ENCODE measurements at places on chromosomes 12 and 14.

DNA sequence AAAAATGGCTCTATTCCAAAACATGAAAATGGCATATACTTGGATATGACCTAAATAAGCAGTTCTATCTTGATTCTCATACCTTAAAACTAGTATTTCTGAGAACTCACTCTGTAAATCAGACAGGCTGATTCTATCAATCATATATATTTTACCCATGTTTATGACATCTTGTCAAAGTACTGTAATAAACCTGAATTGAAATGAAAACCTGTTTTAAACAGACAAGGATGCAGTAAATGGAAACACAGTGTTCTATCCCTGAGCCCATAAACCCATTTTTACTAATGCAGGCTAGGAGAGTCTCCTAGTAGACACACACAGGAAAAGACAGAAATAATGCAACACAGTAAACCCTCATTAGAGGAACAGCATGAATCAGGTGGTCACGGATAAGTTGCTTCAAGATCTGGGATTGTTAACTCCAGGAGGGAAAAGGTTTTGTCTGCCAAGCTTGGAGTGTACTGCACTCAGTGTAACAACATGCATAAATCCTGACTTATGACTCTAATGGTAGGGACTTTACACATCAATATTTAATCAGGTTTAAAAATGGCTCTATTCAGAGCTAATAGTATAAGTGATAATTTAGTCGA, 93.6 kb upstream of the CPNE8 start:
- DNase-seq: no peak

- no peak for DNase-seq
These were observed 8.5 kb upstream of the KRT5 start for GRCh38 chr12:52528641-52529143.

DNA sequence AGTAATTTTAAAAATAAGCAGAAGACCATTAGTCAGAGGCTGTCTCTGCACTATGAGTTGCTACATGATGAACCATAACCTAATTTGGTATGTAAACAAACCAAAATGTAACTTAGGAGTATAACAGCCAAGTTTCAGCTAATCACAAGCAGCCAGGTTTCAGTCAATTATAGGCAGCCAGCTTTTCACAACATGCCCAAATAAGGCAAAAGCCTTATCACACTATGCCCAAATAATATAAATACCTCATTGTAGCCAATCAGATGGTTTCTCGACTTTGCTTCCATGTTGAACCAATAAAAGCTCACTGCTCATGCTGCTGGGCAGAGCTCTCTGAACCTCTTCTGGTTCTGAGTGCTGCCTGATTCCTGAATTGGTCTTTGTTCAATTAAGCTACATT, 38.6 kb downstream of the GARIN6 start:
- DNase-seq: no peak

- DNase-seq: no peak
These were observed 13.3 kb upstream of the C12orf75 start for GRCh38 chr12:105316931-105317852.

DNA sequence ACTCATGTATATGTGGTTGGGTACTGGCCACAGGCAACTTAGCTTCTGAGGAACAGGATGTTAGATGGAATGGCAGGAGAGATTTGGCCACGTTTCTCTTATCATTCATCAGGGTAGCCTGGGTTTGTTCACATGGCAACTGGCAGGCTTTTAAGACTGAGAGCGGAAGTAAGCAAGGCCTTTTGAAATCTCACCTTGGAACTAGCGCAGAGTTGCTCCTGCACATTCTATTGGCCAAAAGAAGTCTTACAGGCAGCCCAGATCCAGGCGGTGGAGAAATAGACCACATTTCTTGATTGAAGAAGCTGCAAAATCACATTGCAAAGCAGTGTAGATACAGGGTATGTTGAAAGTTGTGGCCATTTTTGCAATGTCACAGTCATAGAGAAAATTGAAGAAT, 3.7 kb downstream of the CLEC4A start:
- DNase-seq: no peak

DNA sequence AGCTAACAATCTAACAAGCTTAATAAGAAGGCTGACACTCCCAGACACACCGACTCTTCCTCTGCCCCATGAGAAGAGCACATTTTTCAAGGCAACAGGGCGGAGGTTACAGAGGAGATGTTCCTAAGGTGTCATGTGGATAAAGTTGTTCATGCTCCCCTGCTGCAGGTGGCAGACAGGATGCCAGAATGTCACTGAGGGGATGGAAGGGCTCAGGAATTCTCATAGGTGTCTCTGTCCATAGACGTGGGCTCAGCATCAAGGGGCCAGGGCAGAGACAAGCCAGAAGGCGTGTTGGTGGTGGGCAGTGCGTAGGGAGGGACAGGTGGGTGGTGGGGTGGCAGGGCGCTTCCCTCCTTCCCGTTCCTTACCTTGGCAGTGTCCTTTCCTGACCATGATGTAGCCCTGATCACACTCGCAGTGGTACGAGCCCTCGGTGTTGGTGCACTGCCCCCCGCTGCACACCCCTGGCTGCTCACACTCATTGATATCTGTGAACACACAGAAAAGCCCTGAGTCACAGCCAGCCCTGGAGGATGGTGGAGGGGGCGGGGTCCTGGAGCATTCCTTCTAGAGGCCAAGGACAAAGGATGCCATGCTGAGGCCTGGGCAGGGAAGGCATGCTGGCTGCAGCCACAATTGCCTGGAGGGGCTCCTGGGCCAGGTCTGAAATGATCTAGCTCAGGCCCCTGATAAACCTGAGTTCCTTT, 23.0 kb downstream of the ISCA2 start:
- DNase-seq: no peak

GRCh38 chr12:53617700-53618099, 8.5 kb downstream of the ATF7 start:
- no peak for DNase-seq

DNA sequence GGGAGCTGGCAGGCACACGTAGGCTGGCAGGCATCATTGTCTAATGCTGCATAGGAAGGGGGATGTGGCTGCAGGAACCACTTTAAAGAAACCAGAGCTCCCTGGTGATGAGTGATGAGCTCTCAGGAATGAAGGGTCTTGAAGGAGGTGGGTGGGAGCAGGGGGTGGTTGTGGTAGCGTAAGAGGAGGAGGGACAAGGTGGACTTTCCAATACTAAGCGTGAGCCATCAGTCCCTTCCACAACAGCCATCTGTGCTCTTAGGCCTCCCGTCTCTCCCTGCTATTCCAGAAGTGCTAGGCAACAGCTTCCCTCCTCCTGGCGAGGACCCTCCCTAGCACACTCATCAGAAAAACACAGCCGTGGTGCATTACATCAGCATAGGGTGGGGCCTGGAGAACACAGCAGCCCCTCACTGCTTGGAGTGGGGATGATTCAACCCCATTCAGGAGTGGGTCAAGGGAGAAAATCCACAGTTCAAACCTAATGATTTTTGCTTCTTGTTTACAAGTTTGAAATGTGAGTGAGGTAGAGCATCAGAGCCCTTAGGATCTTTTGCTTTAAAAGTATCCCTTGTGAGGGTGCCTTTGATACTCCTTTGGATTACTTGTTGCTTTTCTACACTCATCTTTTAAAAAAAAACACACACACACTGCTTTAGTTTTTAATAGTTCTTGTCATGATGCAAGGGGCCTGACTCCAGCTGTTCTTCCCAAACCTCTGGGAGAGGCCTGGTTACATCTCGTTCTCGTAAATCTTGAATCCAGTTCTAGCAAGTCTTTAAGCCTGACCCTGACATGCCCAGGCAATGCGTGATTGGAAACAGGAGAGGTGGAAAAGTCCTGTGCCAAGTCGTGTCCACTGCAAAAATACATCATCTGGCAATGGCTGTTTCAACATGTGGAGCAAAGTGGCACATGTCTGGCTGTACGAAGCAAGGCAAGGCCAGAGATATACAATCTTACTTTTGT, 356.4 kb upstream of the DDHD1 start:
- no peak for DNase-seq

DNA sequence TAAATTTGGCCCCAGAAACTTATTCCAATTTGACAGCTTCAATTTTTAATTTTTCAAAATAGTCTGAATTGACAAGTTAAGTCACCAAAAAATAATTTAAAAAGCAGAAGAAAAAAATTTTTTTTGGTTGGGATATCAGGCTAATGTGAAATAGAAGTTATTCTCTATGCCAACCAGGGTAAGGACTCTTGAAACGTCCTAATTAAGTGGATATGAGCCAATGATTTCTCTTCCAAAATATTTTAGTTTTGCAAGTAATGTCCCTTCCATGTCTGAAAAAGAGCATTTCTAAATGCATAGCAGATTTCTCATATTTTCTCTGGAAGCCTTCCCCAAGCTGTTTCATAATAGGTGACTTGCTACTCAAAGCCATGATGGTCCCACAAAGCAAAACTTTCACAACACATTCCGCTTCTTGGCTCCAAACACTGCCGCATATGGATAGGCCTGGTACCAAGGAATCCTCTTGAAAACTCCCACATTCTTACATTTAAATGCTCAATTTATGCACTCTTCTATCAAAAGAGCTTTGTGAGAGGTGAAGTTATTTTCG, 65.1 kb downstream of the SIX6 start:
- DNase-seq: no peak

- DNase-seq: no peak
These were observed 81.7 kb downstream of the CPNE8 start for GRCh38 chr12:38823738-38824137.

- no peak for DNase-seq
These were observed 2.3 kb upstream of the MDM2 start for GRCh38 chr12:68805592-68806120.

DNA sequence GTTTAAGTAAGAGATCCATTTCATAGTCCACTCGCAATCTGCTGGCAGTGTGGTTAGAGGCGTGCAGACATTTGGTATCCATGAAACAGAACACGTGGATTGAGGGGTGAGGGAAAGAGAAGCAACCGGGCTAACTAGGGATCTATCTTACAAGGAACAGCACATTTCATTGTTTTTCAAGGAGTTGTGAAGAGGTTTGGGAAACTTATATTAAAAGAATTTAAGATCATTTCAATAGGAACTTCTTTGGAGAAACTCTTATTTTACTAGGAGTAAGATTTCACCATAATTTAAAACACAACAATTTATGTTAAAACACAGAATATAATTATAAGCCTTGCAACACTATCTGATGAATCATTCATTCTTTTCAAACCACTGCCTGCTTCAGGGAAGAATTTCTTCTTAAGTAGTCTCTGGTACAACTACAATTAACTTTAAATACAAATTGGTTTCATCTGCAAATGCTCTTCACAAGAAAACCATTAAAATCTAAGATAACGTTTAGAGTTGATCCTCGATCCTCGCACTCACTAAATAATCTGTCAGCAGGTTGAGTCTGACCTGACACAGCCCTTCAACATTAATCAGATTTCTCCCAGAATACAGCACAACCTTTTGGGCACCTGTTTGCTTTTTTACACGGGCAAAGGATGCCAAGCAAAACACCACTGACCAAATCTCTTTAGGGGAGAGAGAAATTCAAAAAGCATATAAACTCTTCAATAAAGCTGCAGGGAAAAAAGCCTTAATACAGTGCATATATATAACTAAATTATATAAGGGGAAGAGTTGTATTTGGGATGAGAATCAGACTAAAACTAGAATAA, 27.3 kb downstream of the PPTC7 start:
- no peak for DNase-seq

DNA sequence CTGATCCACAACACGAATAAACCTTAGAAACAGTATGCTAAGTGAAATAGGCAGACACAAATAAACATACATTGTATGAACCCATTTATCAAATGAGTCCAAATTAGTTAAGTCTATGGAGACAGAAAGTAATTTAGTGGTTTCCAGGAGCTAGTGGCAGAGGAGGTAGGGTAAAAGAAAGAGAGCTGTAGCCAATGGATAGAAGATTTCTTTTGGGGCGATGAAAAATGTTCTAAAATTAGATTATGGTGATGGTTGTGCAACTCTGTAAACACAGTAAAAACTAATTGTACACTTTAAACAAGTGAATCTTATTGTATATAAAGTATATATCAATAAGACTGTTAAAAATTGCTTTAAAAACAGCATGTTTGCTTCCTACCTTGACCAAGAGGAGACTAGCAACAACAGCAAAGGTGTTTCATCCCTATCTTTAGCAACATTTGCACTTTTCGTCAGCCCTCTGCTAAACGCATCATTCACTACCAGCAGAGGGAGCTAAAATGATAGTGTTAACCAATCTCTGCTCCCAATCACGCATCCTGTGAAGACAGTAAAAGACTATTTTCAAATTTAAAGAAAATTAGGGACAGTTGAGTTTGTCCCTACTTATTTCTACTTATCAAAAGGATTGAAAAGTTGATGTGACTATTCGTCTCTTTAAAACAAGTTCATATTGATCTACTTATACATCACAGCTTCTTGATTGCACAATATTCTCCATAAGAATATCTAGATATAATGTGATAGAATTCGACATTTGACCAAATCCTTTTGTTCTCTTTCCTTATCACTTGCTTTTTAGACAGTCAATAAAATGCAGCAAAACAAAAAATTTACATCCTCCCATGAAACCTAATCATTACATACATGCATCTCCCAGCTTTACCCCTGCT, 24.0 kb upstream of the LGR5 start:
- peak; percentile 16 for DNase-seq
